HT-29 (cell line): ENCODE measurements at places on chromosomes 12 and 14. TPM values are rescaled to one million over a fixed set of nuclear protein-coding genes. Genes with fewer than 3 reads are reported as not detected.
A peak's percentile ranks its signal among the peaks of the same experiment; 100 is the strongest.

DNA sequence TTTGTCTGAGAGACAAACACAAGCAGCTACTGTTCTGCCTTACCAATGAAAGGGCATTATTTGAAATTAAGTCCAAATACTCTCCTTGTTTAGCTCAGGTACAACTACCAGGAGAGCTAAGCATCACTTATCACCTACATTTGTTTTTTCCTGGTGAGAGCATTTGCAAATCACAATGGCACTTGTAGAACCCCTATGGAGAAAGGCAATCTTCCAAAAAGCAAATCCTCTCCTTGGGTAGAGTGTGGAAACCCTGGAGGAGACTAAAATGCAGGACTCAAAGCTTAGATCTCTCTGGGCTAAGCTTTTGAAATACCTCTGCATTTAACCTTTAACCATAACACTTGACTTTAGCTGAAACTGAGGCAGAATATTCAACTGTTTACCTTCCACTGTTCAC lies 20.8 kb downstream of the GTSF1 start:
- no peak for DNase-seq

DNA sequence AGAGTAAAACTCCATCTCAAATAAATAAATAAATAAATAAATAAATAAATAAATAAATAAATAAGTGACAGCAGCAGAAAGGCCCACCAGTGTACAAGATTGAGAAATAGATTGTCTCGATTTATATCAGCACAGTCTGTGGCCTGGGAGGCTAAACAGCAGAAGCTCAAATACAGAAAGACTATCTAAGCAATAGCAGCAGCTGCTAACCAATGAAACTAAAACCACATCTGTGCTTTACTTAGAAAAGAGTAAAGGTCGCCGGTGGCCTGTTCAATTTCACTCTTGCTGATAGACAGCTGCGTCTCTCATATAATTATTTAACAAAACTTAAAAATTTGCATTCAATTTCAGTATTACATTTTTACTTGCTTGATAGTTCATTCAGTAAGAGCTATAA lies 325.7 kb downstream of the CEP128 start:
- DNase-seq: no peak

DNA sequence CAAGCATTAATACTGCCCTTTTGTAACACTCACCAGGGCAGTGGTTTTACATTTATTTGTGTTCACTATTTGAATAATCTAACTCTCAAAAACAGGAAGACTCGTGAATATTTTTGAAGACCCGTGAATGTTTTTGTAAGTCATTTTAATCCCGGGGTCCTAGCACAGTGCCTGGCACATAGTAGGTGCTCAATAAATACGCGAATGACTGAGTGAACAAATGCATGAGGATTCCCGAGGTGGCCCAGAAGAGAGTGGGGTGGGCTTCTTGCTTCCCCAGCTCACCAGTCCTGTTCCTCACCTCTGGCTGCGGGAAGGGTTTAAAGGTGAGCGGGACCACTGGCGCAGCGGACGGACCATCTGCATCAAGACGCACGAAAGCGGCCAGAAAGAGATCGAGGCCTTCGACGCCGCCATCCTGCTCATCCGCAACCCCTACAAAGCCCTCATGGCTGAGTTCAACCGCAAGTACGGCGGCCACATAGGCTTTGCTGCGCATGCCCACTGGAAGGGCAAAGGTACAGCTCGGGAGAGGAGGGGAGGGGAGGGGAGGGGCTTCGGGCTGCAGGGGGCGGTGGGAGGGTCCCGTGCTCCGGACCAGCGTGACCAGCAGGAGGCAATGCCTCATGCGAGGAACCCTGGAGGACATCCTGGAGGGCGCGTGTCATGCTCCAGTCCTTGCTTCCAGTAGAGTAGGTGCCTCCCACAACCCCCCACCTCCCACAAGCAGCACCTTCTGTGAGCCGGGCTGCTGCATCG lies 98.9 kb downstream of the CMKLR1 start:
- no peak for DNase-seq

GRCh38 chr12:42936991-42937390 lies 347.4 kb upstream of the PRICKLE1 start:
- no peak for DNase-seq

- DNase-seq: no peak
Measured at GRCh38 chr12:4762773-4763172, 42.6 kb downstream of the GALNT8 start.

GRCh38 chr12:85680881-85681280 lies 155.3 kb downstream of the RASSF9 start:
- DNase-seq: no peak

GRCh38 chr12:48997719-48998496 lies 1.3 kb downstream of the DDN start:
- DNase-seq: no peak

DNA sequence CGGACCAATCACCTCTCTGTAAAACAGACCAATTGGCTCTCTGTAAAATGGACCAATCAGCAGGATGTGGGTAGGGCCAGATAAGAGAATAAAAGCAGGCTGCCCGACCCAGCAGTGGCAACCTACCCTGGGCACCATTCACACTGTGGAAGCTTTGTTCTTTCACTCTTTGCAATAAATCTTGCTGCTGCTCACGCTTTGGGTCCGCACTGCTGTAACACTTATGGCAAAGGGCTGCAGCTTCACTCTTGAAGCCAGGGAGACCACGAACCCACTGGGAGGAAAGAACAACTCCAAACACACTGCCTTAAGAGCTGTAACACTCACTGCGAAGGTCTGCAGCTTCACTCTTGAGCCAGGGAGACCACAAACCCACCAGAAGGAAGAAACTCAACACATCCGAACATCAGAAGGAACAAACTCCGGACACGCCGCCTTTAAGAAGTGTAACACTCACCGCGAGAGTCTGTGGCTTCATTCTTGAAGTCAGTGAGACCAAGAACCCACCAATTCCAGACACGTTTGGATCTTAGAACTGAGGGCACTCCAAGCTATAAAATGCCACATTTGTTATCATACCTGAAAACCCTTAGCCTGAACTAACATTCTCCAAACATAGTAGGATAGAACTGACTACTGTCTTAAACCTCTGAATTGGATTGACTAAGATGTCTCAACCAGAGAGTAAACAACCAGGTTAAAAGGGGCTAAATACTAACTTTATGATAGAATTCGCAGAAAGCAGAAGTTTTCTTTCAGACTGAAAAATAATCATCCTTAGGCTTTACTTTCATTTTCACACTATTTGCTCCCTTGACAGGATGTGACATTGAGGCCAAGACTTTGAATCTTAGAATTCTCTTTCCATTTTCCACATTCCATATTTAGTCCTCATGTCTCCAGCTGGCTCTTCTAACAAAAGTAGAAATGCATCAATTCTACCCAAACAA lies 33.6 kb downstream of the CDKL1 start:
- DNase-seq: no peak

- no peak for DNase-seq
Measured at GRCh38 chr12:128840862-128841468, 12.3 kb upstream of the GLT1D1 start.

GRCh38 chr14:91059576-91060350 lies 678 bp downstream of the RPS6KA5 start:
- peak; percentile 42 for DNase-seq

ENDOU gene
- not detected in 2 replicates for total RNA-seq

CCDC177 gene
- total RNA-seq: not detected in 2 replicates

PITPNM2 gene
- 0.99 and 1.6 TPM in 2 replicates for total RNA-seq

CSRP2 gene
- 0.43 TPM in 1 of 2 replicates, not detected in the other for total RNA-seq

P2RX2 gene
- not detected in 2 replicates for total RNA-seq
